Fibroblast of skin of back (primary cell): ENCODE measurements at places on chromosomes 2 and 18.

GRCh38 chr2:110747522-110748488 lies 15.4 kb downstream of the ACOXL start:
- no peak for DNase-seq

DNA sequence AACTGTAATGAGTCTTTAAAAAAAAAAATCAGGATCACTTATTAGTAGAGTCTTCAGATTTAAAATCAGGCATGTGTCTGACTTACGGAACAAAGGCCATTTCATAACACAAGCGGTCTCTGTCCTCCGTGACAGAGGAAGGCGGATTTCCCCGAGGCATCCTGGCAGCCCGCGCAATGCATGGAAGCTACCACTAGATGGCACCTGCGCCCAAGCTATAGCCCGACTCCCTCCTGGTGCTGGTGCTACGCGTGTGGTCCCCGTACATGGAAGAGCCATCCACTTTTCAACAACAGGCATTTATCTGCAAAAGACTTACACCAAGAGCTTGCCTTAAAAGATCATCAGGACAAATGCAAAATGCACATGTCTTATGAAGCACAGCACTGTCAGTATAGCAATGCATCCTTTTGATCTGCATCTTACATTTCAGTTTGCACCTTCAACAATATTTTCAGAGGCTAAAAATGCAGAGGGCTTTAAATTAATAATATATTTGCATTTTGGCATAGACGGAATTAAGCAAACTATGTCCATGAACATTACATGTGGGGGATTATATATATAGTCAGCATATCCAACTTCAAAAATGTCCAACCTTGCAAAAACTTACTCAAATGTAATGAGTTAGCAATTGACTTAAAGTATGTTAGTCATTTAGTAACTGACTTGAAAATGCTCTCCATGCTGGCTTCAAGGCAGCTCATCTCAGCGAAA lies 96.0 kb downstream of the ZNF516 start:
- DNase-seq = peak; percentile 61

DNA sequence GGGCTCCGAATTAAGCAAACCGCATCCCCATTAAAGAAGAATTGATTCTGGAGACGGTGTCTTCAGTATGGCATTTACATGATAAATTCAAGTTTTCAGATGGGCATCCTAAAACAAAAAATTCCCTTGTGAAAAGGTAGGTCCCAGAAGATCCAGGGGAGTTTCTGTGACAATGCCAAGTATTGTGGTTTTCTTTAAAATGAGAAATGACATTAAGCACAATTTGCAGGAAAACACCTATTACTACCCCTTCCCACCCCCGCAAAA lies 689 bp upstream of the YWHAQ start:
- DNase-seq = no peak

DNA sequence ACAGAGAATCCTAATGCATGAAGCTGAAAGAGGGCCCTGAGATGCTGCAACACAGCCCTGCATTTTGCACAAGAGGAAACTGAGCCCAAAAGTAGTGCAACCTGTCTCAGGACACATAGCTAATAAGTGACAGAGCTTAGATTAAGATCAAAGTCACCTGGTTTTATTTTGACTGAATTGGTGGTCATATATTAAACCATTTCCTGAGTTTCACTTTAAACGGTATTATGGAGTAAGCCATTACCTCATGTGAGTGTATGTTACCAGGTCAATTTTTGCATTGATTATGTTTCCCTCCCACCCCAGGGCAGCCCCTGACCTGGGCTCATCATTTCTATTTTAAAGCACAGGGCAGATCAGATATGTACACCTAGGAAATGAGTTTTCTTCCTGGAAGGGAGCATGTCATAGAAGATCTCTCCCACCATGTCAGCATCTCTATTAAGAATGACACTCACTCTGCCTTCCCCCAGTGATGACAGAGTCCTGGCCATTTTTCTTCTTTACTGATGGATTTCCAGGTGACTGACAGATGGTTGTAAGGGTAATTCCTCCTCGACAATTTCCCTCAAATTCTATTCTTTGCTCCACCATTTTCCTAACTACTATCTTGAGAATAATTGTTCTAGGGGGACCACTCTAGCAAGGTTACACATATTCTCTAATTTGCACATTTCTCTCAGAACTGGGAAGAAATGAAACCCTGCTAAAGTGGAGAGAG lies 441.3 kb upstream of the SLC14A2 start:
- DNase-seq = no peak

DNA sequence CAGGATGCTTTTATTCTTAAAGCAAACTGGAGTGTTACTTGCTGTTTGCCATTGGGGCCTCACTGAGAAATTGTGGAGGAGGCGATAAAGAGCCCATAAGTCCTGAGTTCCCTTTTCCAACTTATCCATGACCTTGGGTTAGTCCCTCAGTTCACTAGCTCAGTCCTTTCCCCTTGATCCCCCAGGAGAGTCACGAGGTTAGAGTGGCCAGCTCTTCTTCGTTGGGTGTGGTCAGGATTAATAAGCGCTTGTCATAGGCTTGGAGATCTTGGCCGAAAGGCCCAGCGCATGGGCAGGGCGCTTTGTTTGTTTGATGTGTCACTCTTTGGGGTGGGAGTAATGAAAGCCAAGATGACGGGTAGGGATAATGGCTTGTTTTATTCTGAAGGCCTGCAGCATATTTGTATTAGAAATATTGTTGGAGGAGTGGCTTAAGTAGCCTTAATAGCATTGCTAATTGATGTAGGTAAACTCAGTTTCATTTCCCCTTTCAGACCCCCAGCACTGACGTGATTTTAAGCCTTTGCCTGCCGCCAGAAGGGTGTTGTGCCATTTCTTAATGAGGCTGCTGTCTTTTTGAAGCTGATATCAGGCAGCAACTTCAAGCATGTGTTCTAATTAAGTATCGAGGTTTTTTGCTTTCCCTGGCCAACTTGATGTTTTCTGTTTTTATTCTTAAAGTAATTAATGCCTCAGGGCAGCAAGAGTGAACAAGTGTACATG lies 15.7 kb downstream of the GRHL1 start:
- DNase-seq = no peak
